Right cardiac atrium (tissue), 5 donors: ENCODE measurements at places on chromosomes 7 and 10.

GRCh38 chr7:41696323-41696916 is 6.5 kb downstream of the INHBA start:
- DNase-seq, result peak; percentile 88

DNA sequence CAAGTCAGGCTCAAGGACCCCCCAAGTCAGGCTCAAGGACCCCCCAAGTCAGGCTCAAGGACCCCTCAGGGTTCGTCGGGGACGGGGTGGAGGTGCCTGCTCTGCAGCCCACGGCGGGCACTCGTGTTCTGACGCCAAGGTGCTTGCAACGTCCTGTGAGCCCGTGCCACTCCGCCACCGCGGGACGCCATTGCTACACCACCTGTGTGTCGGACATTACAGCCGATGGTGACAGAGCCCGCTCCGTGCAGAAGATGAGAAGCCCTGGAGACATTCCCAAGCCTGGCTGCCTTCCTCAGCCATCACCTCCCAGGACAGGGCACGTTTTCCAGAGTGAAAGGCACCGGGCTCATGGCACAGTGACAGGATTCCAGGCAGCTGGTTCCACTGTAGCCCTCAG is 97.7 kb upstream of the DNAAF5 start:
- no peak for DNase-seq

DNA sequence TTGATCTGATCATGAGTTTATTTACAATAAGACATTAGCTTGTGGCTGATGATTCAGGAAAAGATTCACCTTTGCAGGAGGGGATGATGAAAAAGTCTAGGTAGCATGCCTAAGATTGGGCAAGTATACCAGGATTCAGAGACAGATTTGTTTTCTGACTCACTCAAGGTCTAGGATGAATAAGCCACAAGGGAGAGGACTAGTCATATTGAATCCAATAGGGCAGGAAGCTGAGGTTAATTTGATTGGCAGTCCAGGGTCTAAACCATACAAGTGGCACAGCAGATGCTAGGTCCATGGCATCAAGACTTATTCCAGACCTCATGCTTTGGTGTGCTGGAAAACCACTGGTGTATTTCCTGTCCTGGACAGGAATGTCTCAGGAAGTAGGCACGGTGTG is 1133.4 kb downstream of the XPNPEP1 start:
- DNase-seq, result no peak

DNA sequence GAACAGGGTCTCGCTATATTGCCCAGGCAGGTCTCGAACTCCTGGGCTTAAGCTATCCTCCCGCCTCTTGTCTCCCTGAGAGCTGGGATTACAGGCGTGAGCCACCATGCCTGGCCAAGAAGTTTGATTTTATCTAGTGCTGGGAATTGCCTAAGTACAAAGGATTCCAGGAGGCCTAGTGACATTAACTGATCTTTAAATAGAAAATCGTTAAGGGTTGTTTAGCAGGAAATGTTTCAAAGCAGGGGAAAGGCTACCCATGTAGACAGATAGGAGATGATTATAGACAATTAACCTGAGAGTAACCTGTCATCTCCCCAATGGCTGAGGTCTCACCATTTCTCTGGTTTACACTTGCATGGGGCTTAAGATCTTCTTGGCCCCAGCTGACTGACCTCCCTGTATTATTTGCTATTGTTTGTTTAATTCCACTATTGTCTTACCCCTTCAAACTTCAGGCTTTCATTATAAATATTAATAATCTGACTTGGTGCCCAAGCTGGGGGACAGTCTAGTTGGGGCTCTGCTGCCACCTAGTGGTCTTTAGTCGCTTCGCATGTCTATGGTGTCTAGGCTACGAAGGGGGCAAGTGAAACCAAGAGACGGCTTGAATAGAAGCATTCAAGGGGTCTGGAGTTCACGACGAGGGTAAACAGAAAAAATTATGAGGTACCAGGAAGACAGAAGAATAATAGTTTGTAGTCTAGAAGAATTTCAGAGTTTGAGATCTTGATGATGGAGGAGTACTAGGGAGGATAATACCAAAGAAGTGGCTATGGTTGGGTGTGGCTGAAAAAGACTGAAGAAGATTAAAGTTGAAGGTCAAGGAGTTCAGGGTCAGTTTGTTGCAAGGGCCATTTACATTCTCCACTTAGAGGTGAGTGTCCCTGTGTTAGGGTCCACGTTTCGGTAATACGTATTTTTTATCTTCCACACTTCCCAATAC is 40.4 kb upstream of the BPGM start:
- DNase-seq, result peak; percentile 56

- peak; percentile 57 for DNase-seq
Observed at GRCh38 chr7:3094701-3095445, 51.2 kb upstream of the CARD11 start.

DNA sequence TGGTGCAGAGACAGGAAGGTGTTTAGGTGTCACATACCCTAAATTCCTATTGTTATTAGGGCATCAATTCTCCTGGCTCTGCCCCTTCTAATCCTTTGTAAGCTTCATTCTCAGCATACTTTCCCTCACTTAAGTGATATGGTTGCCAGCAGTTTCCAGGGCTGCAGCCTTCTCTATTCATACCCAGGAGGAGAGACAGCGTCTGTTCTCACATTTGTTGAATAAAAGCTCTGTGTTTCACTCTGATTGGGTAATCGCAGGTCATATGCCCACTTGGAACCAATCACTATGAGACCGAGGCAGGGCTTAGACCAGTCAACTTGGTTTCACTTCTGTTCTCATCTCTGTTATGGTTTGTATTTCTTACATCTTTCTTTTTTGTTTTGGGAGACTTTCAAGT is 109.6 kb upstream of the MTPN start:
- peak; percentile 49 for DNase-seq

GRCh38 chr7:43014406-43014805 is 82.2 kb downstream of the MRPL32 start:
- DNase-seq, result no peak

DNA sequence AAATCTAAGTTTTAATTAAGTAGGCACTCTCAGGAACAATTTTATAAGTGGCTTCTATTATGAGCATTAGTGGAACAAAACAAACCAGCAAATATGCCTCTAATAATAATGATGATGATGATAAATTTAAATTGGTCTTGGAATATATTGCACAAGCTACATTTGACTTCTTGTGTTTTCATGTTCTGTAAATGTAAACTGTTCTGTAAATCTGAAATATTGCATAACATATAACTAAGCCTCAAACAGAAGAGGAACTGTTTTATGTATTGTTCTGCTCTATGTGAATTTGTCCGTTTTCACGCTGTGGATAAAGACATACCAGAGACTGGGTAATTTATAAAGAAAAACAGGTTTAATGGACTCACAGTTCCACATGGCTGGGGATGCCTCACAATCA is 625.2 kb upstream of the CELF2 start:
- DNase-seq, result no peak

GRCh38 chr10:31142026-31142425 is 110.4 kb upstream of the ZNF438 start:
- DNase-seq, result no peak
